Hematopoietic multipotent progenitor cell (in vitro differentiated cells): ENCODE measurements at places on chromosomes 7 and 10. TPM values are rescaled to one million over a fixed set of nuclear protein-coding genes. Genes with fewer than 3 reads are reported as not detected.

Gene CDHR3
- total RNA-seq = not detected

Gene SUV39H2
- total RNA-seq = 4.8 TPM

DNA sequence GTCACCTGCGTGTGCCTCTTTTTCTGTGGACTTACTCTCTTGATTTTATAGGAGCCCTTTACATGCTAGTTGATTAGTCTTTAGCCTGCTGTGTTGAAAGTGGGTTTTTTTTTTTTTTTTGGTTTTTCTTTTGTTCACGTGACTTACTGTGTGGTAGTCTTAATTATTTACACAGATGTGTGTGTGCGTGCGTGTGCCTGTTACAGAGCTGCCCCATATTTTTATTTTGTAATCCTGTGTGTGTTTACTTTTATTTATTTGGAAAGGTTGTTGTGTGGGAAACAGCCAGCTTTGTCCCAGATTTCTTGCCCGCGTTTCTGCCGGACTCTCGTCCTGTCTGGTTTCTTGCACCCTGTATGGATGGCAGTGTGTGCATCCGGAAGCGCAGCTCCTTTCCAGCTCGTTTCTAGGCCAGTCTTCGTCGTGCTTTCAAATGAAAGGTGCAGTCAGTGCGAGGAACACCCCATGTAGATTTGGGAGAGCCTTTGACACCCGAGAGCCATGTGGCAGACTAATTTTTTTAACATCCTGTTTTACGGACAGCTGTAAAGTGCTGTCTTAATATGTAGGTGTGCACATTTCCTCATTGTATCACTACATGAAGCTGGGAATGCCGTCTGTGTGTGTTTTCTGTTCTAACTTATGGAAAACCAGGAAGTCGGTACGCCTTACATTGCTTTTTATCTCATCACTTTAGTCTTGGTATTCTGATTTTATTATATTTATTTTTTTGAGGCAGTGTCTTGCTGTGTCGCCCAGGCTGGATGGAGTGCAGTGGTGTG lies 55.6 kb downstream of the DNAJB6 start:
- DNase-seq = no peak

DNA sequence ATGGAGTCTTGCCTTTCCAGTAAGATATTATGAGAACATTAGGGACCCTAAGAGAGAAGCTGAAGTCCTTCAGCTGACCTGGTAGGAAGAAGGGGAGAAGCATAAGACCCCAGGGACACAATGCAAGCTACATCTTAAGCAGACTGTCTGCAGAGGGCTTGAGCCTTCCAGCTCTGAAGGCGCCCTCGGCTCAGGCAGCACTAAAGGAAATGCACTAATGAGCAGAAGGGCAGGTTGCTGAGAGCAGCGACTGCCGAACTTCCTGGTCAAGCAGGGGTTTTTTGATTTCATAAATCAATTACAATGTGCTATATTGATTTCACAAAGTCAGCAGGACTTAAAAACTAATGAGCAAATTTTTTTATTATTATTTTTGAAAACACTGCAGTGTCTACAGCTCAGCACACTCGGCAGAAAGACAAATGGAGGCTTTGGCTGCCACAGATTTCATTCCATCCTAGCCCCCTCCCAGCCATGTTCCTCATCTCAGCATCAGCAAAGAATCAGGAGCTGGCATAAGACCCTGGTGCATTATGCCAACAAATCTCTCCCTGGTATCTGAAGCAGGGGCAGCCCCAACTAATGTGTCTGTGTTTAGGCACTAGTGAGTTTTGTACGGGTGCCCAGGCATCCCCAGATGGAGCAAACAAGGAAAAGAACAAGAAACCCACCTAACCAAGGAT lies 57.1 kb downstream of the LRRTM3 start:
- DNase-seq = no peak

DNA sequence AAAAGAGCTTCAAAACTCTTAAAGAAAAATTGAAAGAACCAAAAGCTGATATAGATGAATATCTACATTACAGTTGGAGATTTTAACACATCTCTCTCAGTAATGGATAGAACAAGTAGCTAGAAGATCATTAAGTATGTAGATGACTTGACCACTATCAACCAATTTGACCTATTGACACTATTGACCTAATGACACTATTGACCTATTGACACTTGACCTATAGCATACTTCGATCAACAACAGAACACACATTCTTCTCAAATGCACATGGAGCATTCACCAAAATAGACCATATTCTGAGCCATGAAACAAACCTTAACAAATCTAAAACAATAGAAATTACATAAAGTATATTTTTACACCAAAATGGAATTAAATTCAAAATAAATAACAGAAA lies 22.3 kb downstream of the GIMAP5 start:
- DNase-seq = no peak

GRCh38 chr10:25257646-25258045 lies 82.8 kb downstream of the GPR158 start:
- DNase-seq = no peak

DNA sequence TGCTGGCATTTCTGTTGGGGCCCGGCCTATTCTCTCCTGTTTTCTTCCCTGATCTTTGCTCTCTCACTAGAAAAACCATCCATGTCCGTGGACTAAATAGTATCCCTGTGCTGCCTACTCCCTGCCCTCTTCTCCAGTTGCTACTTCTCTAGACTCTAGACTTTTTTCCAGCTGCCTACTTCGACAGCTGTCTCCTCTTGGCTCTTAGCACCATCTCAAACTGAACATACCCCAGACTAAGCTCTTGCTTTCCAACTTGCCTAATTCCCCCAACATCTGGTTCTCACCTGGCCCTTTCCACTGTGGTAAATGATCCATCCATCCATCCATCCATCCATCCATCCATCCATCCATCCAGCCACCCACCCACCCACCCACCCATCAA lies 19.5 kb downstream of the ADCYAP1R1 start:
- DNase-seq = no peak
